ENCODE measurements at places on chromosomes 5 and 9. TPM values are rescaled to one million over a fixed set of nuclear protein-coding genes. Genes with fewer than 3 reads are reported as not detected.
A peak's percentile ranks its signal among the peaks of the same experiment; 100 is the strongest.

DNA sequence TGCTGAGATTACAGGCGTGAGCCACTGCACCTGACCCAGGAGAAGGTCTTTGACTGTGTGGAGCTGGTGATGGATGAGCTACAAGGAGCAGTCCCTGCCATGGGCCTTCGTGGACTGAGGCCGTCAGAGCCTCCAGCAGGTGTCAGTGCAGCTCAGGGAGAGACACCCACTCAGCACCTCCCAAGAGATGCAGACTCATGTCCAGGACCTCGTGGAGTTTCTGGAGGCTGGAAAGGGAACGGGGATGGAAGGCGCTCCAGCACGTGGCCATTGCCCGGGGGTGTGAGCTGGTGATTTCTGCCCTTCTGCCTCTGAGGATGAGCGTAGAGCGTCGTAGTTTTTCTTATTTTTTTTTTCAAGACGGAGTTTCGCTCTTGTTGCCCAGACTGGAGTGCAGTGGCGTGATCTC is 9.5 kb downstream of the TOR4A start:
- no peak for DNase-seq

DNA sequence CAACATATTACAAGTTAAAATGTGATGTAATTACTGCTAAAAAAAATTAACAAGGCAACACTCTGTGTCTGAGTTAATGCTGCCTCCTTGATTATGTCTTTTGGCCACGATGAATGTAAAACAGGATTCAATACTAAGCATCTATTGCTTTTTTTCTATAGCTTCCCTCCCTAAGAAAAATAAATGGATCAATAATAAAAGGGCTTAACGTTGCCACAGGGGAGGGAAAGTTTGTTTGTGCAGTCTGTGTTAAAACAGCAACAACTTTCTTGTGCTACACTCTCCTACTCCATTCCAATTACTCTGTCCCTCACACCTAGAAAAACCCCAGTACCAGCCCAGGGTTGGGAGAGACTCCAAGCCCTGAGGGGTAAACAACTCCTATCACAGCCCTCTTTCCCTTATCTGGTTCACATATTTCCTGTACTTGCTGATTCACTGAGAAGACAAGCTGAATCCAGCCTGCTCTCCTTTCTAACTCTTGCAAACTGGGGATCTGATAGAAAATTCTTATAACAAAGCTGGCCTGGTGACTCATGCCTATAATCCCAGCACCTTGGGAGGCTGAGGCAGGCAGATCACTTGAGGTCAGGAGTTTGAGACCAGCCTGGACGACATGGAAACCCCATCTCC is 44.8 kb downstream of the PTPN3 start:
- peak; percentile 80 for DNase-seq

- DNase-seq: no peak
Observed at GRCh38 chr9:128146591-128147120, 2.6 kb upstream of the LCN2 start.

GRCh38 chr5:54667136-54667535 is 149.6 kb downstream of the SNX18 start:
- DNase-seq: no peak

- no peak for DNase-seq
Observed at GRCh38 chr9:37262410-37262809, 142.0 kb downstream of the ZCCHC7 start.

DNA sequence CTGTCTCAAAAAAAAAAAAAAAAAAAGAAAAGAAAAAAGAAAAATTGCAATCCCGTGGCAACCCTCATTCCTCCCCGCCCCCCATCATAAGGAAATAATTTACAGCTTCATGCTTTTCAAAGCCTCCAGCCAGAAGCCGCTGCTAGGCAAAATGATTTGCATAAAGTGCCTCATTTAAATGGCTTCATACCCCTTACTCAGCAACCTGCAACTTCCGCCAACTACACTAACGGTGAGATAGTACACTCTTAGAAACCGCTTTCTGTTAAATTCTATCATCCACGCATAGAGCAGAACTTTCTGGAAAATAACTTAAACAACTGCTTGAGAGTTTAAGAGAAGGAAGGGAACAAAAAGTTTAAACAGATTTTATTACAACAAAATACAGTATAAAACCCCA is 17.8 kb downstream of the SERINC5 start:
- no peak for DNase-seq

- DNase-seq: no peak
Observed at GRCh38 chr5:172530406-172530805, 76.1 kb upstream of the SH3PXD2B start.

DNA sequence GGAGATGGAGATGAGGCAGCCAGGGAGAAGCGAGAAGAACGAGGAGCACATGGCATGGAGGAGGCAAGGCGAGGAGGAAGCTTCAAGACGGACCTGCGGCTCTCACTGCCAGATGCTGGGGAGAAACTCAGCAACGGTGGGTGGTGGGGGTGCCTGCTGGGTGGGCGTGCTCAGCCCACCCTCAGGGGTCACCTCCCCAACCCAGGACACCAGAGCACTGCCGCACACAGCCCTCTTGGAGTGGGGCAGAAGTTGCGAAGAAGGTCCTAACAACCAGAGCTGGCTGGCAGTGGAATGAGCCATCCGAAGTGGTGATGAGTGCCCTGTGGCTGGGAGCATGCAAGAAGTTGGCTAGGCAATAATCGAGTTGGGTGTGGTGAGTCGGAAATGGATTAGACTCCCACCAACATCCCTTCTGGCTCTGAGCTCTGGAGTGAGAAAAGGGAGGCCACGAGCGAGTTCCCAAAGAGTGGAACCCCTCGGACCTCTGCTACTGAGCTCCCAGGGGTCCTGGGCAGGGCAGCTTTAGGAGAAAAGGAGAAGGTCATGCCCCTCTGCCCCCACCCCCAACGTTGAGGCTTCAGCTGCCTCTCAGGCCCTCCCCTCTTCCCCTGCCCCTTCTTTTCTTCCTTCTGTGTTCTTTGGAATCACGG is 212.7 kb upstream of the MVB12B start:
- no peak for DNase-seq

- DNase-seq: peak; percentile 29
Observed at GRCh38 chr5:39178171-39178570, 41.2 kb downstream of the FYB1 start.

DNA sequence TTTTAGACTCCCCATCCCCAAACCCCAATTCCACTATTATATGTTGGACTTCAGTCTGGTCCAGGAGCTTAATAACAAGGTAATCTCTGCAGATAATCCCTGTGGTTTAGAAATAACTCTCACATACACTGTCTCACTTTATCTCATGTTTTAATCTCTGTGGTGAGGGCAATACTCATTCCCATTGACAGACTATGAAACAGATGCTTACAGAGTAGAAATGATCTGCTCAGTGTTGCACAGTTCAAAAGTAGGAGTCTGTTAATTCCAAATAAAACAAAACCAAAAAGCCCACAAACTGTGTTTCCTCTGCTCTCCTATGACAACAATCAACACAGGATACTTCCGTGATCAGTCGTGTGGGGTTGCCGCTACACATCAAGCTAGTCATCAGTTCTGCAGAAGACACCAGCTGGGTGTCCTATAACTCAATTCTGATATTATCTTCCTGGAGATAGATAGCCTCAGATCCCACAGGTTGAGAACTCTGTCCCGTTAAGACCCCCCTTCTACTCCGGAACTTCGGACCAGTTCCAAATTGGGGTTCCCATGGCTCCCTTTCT is 26.3 kb upstream of the FANCC start:
- DNase-seq: peak; percentile 12

The SLC36A3 gene
- total RNA-seq: not detected

The FBN2 gene
- total RNA-seq: 105 TPM

The TTC23L gene
- total RNA-seq: 1.2 TPM

All from astrocyte (in vitro differentiated cells and primary cell).